A673 (cell line): ENCODE measurements at places on chromosomes 4 and X. TPM values are rescaled to one million over a fixed set of nuclear protein-coding genes. Genes with fewer than 3 reads are reported as not detected.
A peak's percentile ranks its signal among the peaks of the same experiment; 100 is the strongest.

DNA sequence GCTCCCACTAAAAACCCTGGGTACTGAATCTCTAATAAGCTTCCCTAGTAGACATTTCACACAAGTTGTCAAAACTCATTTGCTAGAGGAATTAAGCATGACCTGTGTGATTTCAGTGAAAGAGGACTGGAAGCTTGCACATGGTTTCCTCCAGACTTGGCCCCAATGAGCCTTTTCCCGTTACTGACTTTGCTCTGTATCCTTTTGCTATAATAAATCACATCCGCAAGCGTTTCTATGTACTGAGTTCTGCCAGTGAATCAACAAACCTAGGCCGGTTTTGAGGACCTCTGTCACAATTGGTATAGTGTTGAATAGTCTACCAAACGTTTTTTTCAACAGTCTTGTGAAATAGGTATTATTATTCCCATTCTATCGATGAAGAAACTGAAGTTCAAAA, 8.2 kb downstream of the ATP11C start:
- DNase-seq, result no peak

GRCh38 chrX:153924149-153924861, 1.8 kb downstream of the ARHGAP4 start:
- DNase-seq, result peak; percentile 81

- DNase-seq, result no peak
Measured at GRCh38 chr4:15501941-15502340, 32.3 kb downstream of the CC2D2A start.

- peak; percentile 17 for DNase-seq
Measured at GRCh38 chrX:16711893-16712547, 449 bp downstream of the CTPS2 start.

DNA sequence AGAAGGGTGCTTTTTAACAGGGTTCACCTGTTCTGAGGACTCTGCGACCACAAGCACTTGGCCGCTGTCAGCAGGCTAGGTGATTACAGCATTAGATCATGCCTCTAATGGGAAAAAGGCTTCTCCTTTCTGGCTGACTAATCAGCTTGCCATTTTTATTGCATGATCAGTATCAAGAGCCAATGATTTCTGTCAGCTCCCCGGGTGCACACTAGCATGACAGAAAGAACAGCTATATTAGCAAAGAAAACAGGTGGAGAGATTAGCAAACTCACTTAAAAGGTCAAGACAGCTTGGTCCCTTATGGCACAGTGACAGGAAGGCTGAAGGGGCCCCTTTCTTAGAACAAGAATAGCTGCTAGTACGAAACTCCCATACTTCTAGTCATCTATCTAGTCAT, 170.0 kb downstream of the SMIM20 start:
- no peak for DNase-seq

- peak; percentile 82 for DNase-seq
Measured at GRCh38 chr4:182179105-182179504, 64.1 kb upstream of the TENM3 start.

DNA sequence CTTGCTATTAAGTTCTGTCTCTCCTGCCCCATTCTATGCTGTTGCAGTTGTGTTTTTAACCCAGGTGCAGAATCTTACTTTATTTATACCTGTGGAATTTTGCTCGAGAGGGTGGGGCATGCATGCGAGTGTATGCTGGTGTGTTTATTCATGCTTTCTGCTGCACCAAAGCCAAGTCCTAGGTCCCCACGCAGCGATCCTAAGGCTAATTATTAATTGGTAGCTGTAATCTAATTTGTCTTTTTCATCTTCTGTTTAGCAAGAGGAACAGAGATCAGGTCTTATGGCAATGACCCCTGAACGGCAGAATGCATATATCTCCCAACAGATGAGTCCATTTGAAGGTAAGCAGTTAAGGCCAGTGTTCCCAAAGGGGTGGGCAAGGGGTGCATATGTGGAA, 58.7 kb upstream of the MTM1 start:
- no peak for DNase-seq

GRCh38 chr4:72971572-72971971, 97.9 kb downstream of the COX18 start:
- no peak for DNase-seq

- DNase-seq, result no peak
Measured at GRCh38 chrX:41108007-41108406, 22.8 kb downstream of the USP9X start.

GRCh38 chr4:85298037-85298436, 176.9 kb upstream of the ARHGAP24 start:
- no peak for DNase-seq

DNA sequence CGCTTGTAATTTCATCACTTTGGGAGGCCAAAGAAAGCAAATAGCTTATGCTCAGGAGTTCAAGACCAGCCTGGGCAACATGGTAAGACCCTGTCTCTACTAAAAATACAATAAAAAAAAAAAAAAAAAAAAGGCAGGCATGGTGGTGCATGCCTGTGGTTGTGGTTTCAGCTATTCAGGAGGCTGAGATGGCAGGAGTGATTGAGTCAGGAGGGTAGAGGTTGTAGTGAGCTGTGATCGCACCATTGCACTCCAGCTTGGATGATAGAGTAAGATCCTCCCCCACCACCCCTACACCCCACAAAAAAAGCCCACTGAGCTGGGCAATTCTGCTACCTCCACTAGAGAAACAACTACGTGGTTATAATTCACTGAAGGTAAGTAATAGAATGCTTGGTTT, 118.8 kb upstream of the PCDH18 start:
- no peak for DNase-seq

GRCh38 chr4:128378668-128379067, 91.1 kb upstream of the PGRMC2 start:
- DNase-seq, result no peak

DNA sequence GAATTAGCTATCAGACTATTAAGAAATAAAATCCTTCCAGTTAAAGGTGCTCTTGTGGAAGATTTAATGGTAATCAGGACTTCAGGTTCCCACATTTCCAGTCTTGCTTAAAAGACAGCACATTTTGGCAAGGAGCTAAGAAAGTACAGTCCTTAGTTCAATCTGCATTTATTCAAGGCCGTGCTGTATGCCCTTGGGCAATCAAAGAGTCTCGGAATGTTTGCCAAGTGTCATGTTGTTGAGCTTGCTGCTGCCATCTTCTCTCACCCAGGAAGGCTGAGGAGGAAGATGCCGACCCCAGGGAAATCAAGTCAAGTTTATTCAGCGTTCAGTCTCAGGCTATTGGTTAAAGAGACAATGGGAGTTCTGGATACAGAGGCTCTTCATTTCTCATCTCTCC, 388.1 kb upstream of the IGFBP7 start:
- DNase-seq, result no peak

DNA sequence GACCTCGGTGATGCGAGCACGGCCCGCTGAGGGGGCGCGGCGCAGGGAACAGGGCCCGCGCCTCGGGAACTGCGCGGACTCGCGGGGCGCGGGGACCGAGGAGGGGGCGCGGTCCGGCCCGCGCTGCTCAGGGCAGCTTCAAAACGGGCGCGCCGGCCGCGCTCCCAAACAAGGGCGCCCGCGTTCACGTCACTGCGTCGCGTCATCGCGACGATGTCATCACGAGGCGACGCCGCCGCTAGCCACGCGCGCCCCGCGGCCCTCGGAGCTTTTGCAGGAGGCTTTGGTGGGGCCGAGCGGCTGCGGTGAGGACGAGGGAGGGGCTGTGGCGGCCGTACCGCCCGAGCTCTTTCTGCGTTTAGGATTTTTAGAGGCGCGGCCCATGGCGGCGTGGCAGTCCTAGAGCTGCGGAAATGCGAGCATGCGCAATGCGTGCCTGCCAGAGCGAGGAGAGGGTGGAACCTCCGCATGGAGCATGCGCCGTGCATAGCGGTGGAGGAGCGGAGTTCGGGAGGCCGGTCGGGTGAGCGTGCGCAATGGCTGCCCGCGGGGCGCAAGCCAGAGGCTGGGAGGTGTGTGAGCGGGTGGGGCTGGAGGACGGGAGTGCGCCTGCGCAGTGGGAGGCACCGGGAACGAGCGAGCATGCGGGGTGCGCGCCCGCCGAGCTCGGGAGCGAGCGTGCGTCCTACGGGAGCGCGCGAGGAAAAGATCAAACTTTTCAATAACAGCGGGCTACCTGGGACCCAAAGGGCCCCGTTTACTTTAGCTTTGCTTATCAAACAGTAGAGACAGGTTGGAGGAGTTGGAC, at the start of gene PPP2R3B:
PPP2R3B (minus strand) TSS at position 140 of the 808 bp plus-strand sequence. CDS start 216 bp downstream, outside the sequence.
- peak; percentile 98 for DNase-seq

GRCh38 chr4:106286611-106287010, 29.4 kb downstream of the TBCK start:
- no peak for DNase-seq

GRCh38 chr4:181959121-181959520, 284.1 kb upstream of the TENM3 start:
- no peak for DNase-seq

DNA sequence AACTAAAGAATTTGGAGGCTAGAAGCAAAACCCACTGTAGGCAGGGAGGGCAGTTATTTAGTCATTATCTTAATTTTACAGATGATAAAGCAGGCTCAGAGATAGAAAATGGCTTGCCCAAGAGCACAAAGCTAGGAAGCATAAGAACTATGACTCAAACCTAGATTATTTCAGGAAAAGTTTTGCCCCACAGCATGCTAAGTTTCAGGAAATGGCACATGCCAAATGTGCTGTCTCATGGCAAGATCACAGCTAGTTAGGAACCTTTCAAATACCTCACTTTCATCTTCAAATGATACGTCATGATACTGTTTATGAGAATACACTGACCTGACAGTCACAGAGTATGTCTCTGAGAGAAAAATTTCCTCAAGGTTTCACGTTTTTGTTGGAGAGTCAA, 78.5 kb upstream of the SPANXC start:
- no peak for DNase-seq

DNA sequence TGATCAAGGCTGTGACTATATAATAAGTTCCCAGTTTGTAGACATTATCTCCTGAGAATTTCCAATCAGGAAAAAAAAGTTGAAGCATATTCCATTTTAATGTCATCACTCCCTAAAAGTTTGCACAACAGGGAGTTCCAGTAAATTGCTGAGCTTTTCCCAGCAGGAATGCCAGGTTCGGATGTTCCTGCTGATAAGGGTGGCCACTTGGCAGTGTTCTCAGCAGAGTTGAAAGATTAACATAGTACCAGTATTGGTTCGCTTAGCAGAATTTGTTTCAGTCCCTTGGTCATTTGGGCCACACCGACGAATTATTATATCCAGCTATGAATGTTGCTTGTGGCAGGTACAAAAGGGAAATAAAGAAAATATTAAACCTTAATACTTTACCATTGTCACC, 5.2 kb upstream of the CXCL2 start:
- no peak for DNase-seq

GRCh38 chrX:47202877-47203276, 9.2 kb downstream of the UBA1 start:
- DNase-seq, result no peak

DNA sequence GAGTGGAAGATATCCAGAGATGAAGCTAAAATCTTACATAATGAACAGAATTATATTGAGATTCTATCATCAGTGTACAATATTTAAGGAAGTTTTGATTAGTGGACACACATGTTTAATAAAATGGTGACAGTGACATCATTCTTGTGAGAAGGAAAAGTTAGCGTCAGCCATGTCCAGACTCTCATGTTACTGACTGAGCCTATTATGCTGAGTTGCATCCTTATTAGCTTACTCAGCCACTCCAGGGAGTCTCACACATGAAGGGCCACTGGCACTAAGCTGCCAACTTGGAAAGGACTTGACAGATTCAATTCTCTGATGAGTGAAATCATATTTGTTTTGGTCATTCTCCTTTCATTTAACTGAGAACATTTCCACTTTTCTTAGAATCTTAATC, 170.6 kb downstream of the BANK1 start:
- peak; percentile 77 for DNase-seq

GRCh38 chr4:22336822-22337221, 179.0 kb downstream of the ADGRA3 start:
- DNase-seq, result no peak

DNA sequence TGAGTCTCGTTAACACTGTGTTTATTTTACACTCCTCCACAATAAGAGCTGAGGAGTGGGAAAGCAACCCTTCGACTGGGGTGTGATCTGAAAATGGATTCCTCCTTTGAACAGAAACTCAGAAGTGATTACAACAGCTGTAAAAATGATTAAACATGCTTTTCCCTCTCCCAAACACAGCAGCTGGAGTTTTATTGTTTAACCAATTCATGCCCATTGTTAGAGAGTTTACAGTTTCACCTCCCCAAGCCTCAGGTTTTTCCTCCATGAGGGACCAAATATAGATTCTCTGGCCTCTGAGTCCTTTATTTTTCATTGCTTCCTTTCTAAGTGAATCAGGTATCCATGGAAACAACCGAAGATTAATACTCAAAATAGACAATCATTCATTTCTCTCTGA, 263.0 kb upstream of the TAPT1 start:
- DNase-seq, result no peak

GRCh38 chr4:189838821-189839497, 101.7 kb upstream of the FRG1 start:
- DNase-seq, result no peak

- DNase-seq, result no peak
Measured at GRCh38 chr4:1836650-1837049, 19.3 kb downstream of the LETM1 start.

- DNase-seq, result no peak
Measured at GRCh38 chrX:96835660-96836289, 47.9 kb upstream of the RPA4 start.

DNA sequence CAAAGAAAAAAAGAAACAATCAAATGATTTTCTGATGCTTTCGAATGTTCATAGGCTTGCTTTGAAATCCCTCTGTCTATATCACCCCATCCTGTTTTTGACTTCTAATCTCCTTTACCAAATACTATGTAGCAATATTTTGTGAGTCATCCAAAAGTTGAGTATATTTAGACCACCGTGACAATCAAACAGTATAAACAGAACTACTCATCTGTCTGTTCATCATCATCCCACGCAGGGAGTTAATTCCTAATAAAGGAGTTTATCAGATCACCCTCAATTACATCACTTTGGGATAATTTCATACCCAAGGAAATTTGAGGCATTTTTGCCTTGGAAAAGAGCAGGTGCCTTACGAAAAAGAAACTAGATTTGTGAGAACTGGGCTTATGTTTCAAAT, 212.9 kb downstream of the CBR4 start:
- peak; percentile 73 for DNase-seq

GRCh38 chr4:119189638-119190037, 22.9 kb upstream of the USP53 start:
- no peak for DNase-seq

Gene NIPAL1
- total RNA-seq, result 0.46 and 0.84 TPM in 2 replicates

Gene CENPI
- total RNA-seq, result 34.8 and 40.9 TPM in 2 replicates

Gene MND1
- total RNA-seq, result 43.7 and 46.8 TPM in 2 replicates

Gene S100P
- 0.45 and 0.98 TPM in 2 replicates for total RNA-seq

Gene CCDC110
- 0.50 TPM in 1 of 2 replicates, not detected in the other for total RNA-seq

Gene TBC1D9
- total RNA-seq, result 20.6 and 22.4 TPM in 2 replicates

Gene ITGB1BP2
- total RNA-seq, result 6.6 and 7.0 TPM in 2 replicates

Gene SORBS2
- not detected in 2 replicates for total RNA-seq

Gene UGT8
- 1.2 and 1.8 TPM in 2 replicates for total RNA-seq

Gene SPIN2A
- 3.4 and 3.7 TPM in 2 replicates for total RNA-seq

Gene CYLC1
- not detected in 2 replicates for total RNA-seq

Gene FAT1
- total RNA-seq, result 99.3 and 107 TPM in 2 replicates
